ENCODE measurements at places on chromosomes 12 and 14. TPM values are rescaled to one million over a fixed set of nuclear protein-coding genes. Genes with fewer than 3 reads are reported as not detected.

GRCh38 chr14:37138898-37139297 lies 33.5 kb downstream of the SLC25A21 start:
- no peaks in the 10 kb centered on the region for H3K27me3 ChIP-seq
- H3K4me3 ChIP-seq: no peak overlapping the region
- H3K27ac ChIP-seq: no peak overlapping the region

DNA sequence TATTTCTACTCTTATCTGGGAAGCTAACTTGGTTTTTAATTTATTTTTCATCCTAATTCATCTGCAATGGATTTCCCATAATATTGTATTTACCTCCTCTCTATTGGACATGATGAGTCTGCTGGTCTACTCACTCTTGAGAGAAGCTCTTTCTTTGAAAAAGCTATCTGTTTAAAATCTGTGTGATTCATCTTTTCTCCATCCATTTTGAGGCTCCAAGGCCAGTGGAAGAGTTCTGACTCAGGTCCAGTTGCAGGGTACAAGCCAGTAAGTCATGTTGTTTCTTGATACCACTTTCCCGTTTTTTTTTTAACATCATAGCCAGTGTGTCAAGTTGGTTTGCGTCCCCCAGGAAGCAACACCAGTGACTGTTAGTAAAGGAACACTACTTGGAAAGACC lies 160.3 kb upstream of the BMP4 start:
- DNase-seq: no peak
- H3K27ac ChIP-seq: no peak overlapping the region
- H3K4me1 ChIP-seq: no peaks in the 10 kb centered on the region
- H3K4me3 ChIP-seq: no peak overlapping the region

PTGER2 gene
- 60.4 TPM for total RNA-seq

DNA sequence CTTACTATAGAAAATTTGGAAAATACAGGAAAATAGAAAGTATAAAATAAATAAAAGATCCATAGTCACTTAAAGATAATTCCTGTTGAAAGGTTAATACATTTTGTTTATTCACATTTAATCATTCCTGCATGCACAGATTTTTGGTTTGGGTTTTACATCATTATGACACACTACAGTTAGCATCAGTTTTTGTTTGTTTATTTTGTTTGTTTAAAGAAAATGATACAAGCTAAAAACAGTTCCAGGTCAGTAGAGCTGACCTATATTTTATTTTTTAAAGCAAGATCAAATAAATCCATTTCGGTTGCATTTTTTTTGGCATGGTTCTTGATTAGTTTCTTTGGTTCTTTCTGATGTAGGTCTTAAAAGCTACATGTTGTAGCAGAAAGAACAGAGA lies 68.8 kb upstream of the CCDC91 start:
- no peak overlapping the region for H3K27ac ChIP-seq
- no peaks in the 10 kb centered on the region for H3K4me1 ChIP-seq
- DNase-seq: no peak
- H3K27me3 ChIP-seq: peaks cover 6% of the 10 kb centered on the region

- H3K27ac ChIP-seq: peak overlapping the region; percentile 60
- H3K36me3 ChIP-seq: peaks cover 61% of the 10 kb centered on the region
- no peak overlapping the region for H3K4me3 ChIP-seq
- DNase-seq: no peak
These were observed 5.4 kb downstream of the FBXW8 start for GRCh38 chr12:116916122-116916521.

- H3K27ac ChIP-seq: peak overlapping the region; percentile 94
- H3K36me3 ChIP-seq: peaks cover 56% of the 10 kb centered on the region
- H3K4me3 ChIP-seq: peak overlapping the region; percentile 74
- peak; percentile 39 for DNase-seq
- peaks cover 85% of the 10 kb centered on the region for H3K4me1 ChIP-seq
These were observed 21.8 kb downstream of the CHST11 start for GRCh38 chr12:104478396-104479122.

GRCh38 chr14:69631509-69631908 lies 20.1 kb downstream of the SUSD6 start:
- H3K4me1 ChIP-seq: peaks cover 91% of the 10 kb centered on the region
- H3K4me3 ChIP-seq: no peak overlapping the region
- no peaks in the 10 kb centered on the region for H3K27me3 ChIP-seq
- H3K36me3 ChIP-seq: peaks cover 20% of the 10 kb centered on the region
- H3K27ac ChIP-seq: no peak overlapping the region
- DNase-seq: no peak

DNA sequence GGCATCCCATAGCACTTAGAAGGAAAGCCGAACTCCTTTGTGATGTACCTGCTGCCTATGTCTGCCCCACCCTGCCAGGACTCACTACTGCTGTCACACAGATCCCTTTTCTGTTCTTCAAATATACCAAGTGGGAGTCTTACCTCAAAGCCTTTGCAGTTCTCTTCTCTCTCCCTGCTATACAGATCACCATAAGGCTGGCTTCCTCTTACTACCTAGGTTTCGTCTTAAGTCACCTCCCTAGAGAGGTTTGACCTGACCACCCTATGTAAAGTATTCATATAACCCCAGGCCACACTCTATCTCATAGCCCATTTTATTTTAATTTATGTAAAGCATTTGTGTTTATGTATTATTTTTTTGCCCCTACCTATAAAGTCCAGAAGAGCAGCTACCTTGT lies 117.6 kb downstream of the CRADD start:
- H3K4me1 ChIP-seq: peaks cover 12% of the 10 kb centered on the region
- no peak for DNase-seq
- H3K36me3 ChIP-seq: peaks cover 3% of the 10 kb centered on the region

DNA sequence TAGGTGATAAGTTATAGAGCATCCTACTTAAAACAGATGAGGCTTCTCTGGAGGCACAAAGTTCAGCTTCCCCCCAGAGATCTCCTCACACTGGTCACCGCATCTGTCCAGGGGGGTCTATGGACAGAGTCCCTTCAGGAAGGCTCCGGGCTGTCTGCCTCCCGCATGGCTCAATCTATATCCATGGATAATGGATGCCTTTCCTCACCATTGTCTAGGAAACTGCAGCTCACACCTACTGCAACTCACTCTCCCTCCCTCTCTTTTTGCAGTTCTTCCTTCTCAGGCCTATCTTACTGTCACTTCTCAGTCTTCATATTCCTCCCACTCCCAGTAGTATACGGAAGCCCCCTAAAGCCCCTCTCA lies 100.6 kb upstream of the BCL2L14 start:
- H3K27ac ChIP-seq: no peak overlapping the region
- H3K4me1 ChIP-seq: peaks cover 2% of the 10 kb centered on the region
- no peak overlapping the region for H3K4me3 ChIP-seq
- peaks cover 12% of the 10 kb centered on the region for H3K36me3 ChIP-seq
- H3K27me3 ChIP-seq: peaks cover 13% of the 10 kb centered on the region

KERA gene
- not detected for total RNA-seq

LRRIQ1 gene
- total RNA-seq: not detected

LMNTD1 gene
- total RNA-seq: not detected

- no peak overlapping the region for H3K4me3 ChIP-seq
- H3K27me3 ChIP-seq: peaks cover 10% of the 10 kb centered on the region
- H3K27ac ChIP-seq: no peak overlapping the region
- H3K4me1 ChIP-seq: no peaks in the 10 kb centered on the region
- no peak for DNase-seq
- H3K36me3 ChIP-seq: peaks cover 3% of the 10 kb centered on the region
These were observed 230.2 kb downstream of the VRK1 start for GRCh38 chr14:97027256-97027999.

GRCh38 chr12:29306266-29306665 lies 74.7 kb downstream of the ERGIC2 start:
- H3K4me3 ChIP-seq: no peak overlapping the region
- no peaks in the 10 kb centered on the region for H3K27me3 ChIP-seq
- H3K27ac ChIP-seq: no peak overlapping the region
- DNase-seq: no peak
- no peaks in the 10 kb centered on the region for H3K4me1 ChIP-seq

DNA sequence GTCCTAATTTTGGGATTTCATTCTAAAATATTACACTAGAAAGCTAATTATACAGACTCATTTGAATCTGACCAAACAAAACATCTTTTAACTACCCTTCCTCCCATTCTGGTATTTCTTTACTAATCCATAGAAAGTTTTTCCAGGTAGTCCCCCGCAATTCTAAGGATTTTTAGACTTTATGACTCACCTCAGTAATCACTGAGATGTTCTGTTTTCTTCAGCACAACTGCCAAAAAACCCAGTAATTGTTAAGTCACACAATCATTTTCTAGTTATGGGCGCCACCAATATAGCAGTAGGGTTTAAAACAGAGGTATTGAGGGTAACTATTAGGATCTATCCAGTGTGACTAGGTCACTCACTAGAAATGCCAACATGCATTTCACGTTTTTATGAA lies 1.6 kb upstream of the ARID4A start:
- no peak for DNase-seq
- H3K4me1 ChIP-seq: peaks cover 48% of the 10 kb centered on the region
- no peak overlapping the region for H3K27ac ChIP-seq
- H3K4me3 ChIP-seq: no peak overlapping the region
- peaks cover 48% of the 10 kb centered on the region for H3K36me3 ChIP-seq

DNA sequence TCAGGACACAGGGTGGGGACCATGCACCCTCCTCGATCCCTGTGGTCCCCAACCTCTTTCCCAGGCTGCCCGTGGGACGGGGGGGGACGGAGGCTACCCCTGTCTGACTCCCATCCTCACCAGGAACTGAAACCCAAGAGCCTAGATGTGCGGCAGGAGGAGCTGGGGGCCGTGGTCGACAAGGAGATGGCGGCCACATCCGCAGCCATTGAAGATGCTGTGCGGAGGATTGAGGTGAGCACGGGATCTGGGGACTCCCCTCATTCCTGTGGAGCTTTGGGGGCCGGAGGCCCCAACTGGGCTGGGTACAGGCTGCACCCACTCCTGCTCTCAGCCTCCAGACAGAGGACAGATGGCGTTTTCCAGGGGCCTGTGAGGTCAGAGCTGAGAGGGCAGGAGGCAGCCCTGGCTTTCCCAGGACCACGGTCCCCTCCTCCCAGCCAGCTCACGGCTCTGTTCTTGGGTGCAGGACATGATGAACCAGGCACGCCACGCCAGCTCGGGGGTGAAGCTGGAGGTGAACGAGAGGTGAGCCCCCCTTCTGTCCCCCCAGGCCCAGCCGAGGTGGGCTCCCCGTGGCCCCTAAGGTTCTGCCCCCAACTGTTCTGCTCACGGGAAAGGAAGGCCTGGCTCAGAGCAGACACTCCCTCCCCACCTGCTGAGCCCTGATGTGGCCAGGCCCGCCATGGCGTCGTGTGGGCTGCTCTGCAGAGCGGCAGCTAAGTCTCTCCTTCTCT lies 24.2 kb downstream of the HIP1R start:
- peak overlapping the region; percentile 54 for H3K27ac ChIP-seq
- H3K27me3 ChIP-seq: no peaks in the 10 kb centered on the region
- no peak for DNase-seq
- H3K4me1 ChIP-seq: no peaks in the 10 kb centered on the region

All from activated CD4-positive, alpha-beta T cell treated with anti-CD3 and anti-CD28 coated beads, Interleukin-2, amount 10 ng/mL, durations not matched to agents 7 days and 5 days (primary cell).